ENCODE measurements at places on chromosomes 1 and 21. TPM values are rescaled to one million over a fixed set of nuclear protein-coding genes. Genes with fewer than 3 reads are reported as not detected.

Gene PADI2
- total RNA-seq = 29.4 TPM

Gene CYP4B1
- total RNA-seq = 74.1 TPM

DNA sequence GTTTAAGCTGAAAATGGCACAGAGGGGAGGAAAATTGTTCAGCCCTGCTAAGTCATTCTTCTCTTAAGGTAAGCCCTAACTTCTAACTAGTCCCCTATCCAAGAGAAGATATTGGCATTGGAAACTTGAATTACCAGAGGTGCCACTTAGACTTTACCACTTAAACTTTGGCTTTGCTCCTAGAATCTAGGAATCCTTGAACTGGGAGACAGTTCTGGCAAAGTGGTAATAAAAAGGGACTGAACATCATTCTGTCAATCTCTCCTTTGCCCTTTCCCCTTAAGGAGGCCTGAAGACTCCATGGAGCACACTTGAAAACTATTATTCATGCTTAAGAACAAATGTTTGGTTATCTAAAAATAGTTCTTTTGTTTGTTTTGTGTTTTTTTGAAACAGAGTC is 8.4 kb downstream of the ATP1A4 start:
- no peak for DNase-seq

GRCh38 chr1:160866001-160866694 is 3.5 kb upstream of the CD244 start:
- DNase-seq = no peak

GRCh38 chr1:206729507-206729906 is 41.1 kb upstream of the IL19 start:
- DNase-seq = no peak

DNA sequence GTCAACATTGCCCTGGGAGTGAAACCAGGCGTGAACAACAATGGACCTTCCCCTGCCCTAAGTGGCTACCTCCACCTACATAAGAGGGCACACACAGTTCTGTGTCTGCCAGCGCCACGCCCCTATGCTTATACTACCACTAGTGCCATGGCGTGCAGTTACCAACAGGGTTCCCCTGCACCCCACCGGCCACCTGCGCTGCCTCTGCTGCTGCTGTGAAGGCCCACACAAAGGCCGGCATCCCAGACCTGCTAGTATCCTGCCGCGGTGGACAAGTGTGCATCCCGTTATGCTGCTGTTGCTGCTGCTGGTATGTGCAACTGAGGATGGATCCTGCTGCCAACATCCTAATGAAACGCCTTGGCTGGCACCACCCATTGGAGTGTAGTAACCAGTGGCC is 75.7 kb downstream of the INTS7 start:
- no peak for DNase-seq

DNA sequence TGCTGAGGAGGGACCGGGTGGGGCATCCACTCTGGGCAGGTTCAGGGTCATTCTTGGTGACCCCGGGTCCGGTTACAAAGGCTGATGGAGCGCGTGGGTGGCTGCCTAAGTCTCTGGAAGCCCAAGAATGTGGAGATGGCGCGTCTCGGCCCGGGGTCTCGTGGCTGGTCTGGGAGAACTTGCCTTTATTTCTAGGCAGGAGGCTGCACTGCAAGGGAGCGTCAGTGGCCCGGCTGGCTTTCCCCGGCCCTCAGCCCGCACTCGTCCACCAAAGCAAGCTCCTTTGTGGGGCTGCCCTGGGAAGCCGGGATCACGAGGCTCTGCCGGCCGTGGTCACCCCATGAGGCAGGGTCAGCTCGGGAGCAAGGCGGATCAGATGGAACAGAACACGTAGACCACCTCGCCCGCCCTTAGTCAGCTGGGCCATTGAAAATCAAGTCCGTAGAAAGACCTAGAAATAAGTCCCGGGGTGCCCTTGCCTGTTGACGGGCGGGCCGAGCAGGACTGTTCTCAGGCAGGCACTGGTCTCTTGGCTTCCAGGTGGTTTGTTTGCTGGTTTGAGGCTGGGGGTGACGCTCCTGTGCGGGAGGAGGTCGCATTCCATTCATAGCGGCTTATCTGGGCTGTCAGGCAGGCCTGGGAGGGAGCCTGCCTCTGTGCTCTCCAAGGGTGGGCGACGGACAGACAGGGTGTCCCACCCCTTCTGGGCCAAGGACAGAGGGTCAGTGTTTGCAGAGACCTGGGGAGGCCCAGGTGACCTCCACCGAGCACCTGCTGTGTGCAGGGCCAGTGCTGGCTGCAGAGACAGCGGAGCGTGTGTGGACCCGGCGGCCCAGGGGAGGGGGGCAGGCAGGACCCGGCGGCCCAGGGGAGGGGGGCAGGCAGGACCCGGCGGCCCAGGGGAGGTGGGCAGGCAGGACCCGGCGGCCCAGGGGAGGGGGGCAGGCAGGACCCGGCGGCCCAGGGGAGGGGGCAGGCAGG is 25.8 kb downstream of the COL18A1 start:
- DNase-seq = no peak

DNA sequence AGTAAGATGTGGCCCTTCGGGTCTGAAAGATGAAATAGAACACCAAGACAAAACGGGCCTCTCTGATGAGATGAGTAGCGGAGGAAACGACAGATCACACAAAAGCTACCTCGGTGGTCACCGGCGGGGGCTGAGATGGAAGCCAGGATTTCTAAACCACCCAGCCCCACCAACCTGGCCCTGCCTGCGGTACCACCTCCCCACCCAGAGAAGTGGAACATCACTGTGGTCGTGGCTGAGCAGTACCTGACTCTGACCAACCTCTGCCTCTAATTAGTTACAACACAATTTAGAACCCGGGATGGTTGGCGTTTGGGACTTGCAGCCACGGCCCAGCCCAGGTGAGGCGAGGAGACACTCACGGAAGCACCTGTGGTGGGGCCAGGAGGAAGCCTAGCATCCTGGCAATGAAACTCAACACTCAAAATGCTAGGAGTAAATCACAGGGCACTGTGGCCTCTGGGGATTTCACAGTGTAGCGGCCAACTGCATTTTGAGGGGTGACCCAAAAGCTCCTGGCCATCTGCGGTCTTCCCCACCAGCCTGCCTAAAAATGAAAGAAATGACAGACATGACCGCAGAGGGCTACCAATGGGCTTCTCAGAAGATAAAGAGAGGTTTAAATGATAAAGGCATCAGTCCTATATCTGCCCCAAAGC is 73.4 kb downstream of the ITPKB start:
- DNase-seq = no peak

DNA sequence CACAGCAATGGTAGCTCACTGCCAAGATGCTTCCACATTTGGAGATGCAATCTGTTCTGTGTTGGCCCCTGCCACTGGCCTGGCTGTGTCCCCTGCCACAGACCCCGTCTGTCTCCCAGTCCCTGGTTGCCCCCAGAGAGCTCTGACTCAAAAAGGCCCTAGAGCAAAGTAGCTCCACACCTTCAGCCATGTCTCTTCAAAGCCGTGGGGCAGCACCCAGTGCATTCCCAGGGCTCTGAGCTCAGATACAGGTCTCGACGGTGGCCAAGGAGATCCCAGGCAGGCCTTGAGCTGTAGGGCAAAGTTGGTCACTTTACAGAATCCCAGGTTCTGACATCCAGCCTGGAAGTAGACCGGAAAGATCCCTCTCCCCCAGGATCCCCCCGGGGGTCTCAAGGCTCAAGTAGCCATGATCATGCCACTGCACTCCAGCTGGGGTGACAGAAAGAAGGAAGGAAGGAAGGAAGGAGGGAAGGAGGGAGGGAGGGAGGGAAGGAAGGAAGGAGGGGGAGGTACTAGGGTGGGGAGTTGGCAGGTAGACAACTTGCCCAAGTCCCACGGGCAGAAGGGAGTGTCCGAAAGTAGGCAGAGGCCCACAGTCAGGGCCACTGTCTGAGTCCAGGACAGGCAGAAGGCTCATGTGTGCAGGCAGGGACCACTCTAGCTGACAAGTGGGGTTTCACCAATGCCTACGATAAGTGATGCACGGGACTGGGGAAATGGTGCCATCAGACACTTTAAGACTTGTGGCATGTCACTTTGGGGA is 4.8 kb upstream of the ARF1 start:
- no peak for DNase-seq

Measured in breast epithelium (tissue), 4 donors.